Airway epithelial cell (primary cell): ENCODE measurements at places on chromosomes 7 and 10. TPM values are rescaled to one million over a fixed set of nuclear protein-coding genes. Genes with fewer than 3 reads are reported as not detected.

Gene EGR2
- total RNA-seq = 0.28 TPM in 1 of 2 replicates, not detected in the other

Gene SLC26A3
- total RNA-seq = not detected in 2 replicates

Gene OIT3
- total RNA-seq = not detected in 2 replicates

Gene MYH16
- total RNA-seq = 0.35 and 1.2 TPM in 2 replicates

Gene LRRC18
- total RNA-seq = not detected in 2 replicates

Gene OR6V1
- total RNA-seq = not detected in 2 replicates

Gene AKR1C8
- not detected in 2 replicates for total RNA-seq

Gene NEBL
- total RNA-seq = 13.4 and 17.1 TPM in 2 replicates

Gene NEURL1
- total RNA-seq = 0.23 and 0.35 TPM in 2 replicates

Gene SLC16A12
- 0.07 TPM in 1 of 2 replicates, not detected in the other for total RNA-seq

Gene SFXN2
- 2.8 and 3.2 TPM in 2 replicates for total RNA-seq

Gene HGF
- 0.23 and 0.49 TPM in 2 replicates for total RNA-seq

Gene EFCAB10
- 0.35 TPM in 1 of 2 replicates, not detected in the other for total RNA-seq

Gene LIPJ
- not detected in 2 replicates for total RNA-seq

Gene AZGP1
- total RNA-seq = 0.21 TPM in 1 of 2 replicates, not detected in the other

Gene GDF2
- total RNA-seq = not detected in 2 replicates

Gene FKBP9
- 136 and 152 TPM in 2 replicates for total RNA-seq

Gene FGFBP3
- total RNA-seq = 0.42 and 0.49 TPM in 2 replicates

Gene KIF5B
- total RNA-seq = 91.7 and 107 TPM in 2 replicates

Gene KCP
- total RNA-seq = 0.42 and 0.49 TPM in 2 replicates

Gene FZD1
- 7.3 and 9.2 TPM in 2 replicates for total RNA-seq

Gene OR13A1
- not detected in 2 replicates for total RNA-seq

Gene ITGB8
- 20.8 and 24.2 TPM in 2 replicates for total RNA-seq

Gene LZTS2
- total RNA-seq = 42.8 and 61.3 TPM in 2 replicates

Gene OR2A1
- total RNA-seq = not detected in 2 replicates

Gene FAM237B
- not detected in 2 replicates for total RNA-seq

Gene IFIT1B
- not detected in 2 replicates for total RNA-seq

Gene ZNF655
- total RNA-seq = 46.4 and 51.1 TPM in 2 replicates

Gene ADAM12
- total RNA-seq = 0.09 and 0.14 TPM in 2 replicates

Gene SYNPO2L
- total RNA-seq = 0.07 and 0.09 TPM in 2 replicates

Gene MAGI2
- total RNA-seq = 0.21 and 0.28 TPM in 2 replicates

Gene GPR141
- 5.4 and 5.6 TPM in 2 replicates for total RNA-seq

Gene ENO4
- not detected in 2 replicates for total RNA-seq

Gene PGAM2
- not detected in 2 replicates for total RNA-seq

Gene LOXL4
- 0.14 and 0.42 TPM in 2 replicates for total RNA-seq

Gene KLF14
- total RNA-seq = not detected in 2 replicates

Gene PYROXD2
- total RNA-seq = 5.2 and 6.0 TPM in 2 replicates

Gene STEAP2
- 5.9 and 9.1 TPM in 2 replicates for total RNA-seq

Gene IPMK
- 4.2 and 6.1 TPM in 2 replicates for total RNA-seq

Gene TMEM139
- total RNA-seq = 3.2 and 8.7 TPM in 2 replicates

Gene GATA3
- 0.09 and 0.35 TPM in 2 replicates for total RNA-seq

Gene ZNF467
- 4.4 and 4.6 TPM in 2 replicates for total RNA-seq

Gene NUDT13
- 0.14 and 0.85 TPM in 2 replicates for total RNA-seq

Gene ALOX5
- 0.09 and 0.42 TPM in 2 replicates for total RNA-seq

Gene AKR1C3
- total RNA-seq = 36.9 and 38.8 TPM in 2 replicates

Gene CRPPA
- 0.33 and 0.85 TPM in 2 replicates for total RNA-seq

Gene FOXP2
- total RNA-seq = 0.14 and 0.46 TPM in 2 replicates

Gene CRHR2
- not detected in 2 replicates for total RNA-seq

Gene NME8
- 0.07 TPM in 1 of 2 replicates, not detected in the other for total RNA-seq

Gene PRSS2
- not detected in 2 replicates for total RNA-seq

Gene MYL10
- not detected in 2 replicates for total RNA-seq

Gene PVRIG
- total RNA-seq = not detected in 2 replicates

Gene STOX1
- total RNA-seq = 0.14 and 0.42 TPM in 2 replicates

Gene UNCX
- total RNA-seq = not detected in 2 replicates

Gene MOGAT3
- not detected in 2 replicates for total RNA-seq

Gene PPIF
- total RNA-seq = 48.5 and 51.1 TPM in 2 replicates

Gene AKAP9
- 15.3 and 24.9 TPM in 2 replicates for total RNA-seq

Gene HOXA10
- total RNA-seq = not detected in 2 replicates

Gene PRSS37
- not detected in 2 replicates for total RNA-seq

Gene SPDYE3
- not detected in 2 replicates for total RNA-seq
